T-helper 2 cell treated with Interferon-gamma antibody and Interleukin-4, amounts not matched to agents 5 μg/mL and 100 μg/mL, for 36 hours (primary cell): ENCODE measurements at places on chromosomes 5 and 9.

DNA sequence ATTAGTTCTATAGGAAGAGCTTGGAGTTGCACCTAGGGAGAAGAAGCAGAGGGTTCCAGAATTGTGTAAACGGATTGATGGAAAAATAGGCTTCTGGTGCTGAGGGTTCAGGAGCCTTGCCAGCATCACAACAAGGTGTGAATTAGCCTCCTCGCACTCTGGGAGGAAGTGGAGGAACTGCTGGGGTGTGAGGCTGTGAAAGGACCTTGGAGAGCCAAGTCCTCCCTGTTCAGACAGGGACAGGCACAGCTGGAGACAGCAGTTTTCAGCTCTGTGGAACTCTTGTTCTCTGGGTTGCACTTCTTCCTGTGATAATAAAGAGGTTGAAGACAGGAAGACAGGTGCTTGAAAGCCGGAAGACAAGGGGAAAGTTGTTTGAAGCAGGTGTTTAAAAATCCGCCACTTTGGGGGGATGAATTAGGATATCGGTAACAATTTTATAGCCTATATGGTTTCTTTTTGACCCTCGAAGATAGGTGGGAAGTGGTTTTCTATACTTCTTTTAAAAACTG lies 22.6 kb downstream of the DAPK1 start:
- DNase-seq = no peak

GRCh38 chr5:102561894-102562760 lies 63.3 kb upstream of the SLCO6A1 start:
- DNase-seq = no peak

DNA sequence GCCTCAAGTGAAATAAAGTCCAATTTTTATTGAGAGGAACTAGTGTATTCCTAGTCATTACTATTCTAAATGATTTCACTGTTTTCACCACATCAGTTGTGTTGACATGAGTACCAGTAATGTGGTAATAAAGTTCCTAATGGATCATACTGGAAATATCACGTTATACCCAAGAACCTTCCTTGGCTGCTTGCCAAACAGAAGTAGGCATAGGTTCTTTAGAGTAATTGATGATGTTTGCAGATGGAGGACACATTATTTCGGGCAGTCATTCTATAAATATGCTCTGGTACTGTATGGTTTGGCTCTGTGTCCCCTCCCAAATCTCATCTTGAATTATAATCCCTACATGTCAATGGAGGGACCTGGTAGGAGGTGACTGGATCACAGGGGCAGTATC lies 15.1 kb downstream of the SNCAIP start:
- DNase-seq = no peak

GRCh38 chr9:115155037-115155436 lies 37.1 kb upstream of the TNC start:
- no peak for DNase-seq

DNA sequence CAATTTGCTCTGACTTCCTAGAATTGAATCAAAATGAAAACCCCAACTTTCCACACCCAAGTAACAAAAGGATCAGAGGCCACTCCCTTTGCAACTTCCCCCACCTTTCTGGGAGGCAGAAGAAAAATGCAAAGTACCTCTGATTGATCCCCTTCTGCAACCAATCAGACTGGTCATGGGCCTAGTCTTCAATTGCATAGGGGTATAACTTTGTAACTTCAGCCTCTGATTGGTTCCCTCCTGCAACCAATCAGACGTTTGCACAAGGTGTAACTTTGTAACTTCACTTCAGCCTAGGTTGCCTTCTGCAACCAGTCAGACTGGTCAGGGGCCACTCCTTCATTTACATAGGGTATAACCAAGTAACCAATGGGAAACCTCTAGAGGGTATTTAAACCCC lies 38.3 kb upstream of the CNOT6 start:
- DNase-seq = no peak

GRCh38 chr5:121797681-121798518 lies 53.8 kb upstream of the FTMT start:
- no peak for DNase-seq

- no peak for DNase-seq
Measured at GRCh38 chr9:86093788-86094555, 5.4 kb downstream of the GOLM1 start.

GRCh38 chr5:16863469-16863946 lies 72.6 kb downstream of the MYO10 start:
- DNase-seq = no peak

DNA sequence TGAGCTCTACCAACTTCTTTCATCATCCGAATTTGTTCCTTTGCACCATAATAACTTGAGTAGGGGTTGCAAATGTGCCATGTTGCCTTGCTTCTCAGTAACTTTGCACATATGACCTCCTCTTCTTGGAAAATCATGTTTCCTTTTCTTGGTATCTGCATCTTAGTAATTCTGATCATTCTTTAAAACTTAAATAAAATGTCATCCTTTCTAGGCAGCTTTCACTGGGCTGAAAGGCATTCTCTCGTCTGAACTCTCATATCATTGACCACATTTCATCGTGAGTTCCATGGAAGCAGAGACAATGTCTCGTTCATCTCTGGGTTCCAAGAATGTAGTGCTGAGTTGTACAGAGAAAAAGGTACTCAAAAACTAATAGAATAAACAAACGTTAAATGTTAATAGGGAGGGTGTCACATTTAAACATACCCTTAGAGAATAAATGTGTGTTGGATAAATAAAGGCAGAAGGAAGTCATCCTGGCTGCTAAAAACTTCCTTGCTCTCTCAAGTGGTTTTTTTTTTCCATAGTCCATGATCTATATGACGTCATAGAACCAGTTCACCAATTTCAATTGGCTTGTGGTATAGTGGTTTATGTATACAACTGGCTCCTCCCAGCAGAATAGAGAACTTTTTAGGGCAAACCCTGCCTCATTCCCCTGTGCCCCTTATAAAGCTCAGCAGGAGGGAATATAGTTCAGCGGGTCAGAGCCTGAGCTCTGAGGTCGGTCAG lies 218.1 kb upstream of the TRIM32 start:
- DNase-seq = no peak

DNA sequence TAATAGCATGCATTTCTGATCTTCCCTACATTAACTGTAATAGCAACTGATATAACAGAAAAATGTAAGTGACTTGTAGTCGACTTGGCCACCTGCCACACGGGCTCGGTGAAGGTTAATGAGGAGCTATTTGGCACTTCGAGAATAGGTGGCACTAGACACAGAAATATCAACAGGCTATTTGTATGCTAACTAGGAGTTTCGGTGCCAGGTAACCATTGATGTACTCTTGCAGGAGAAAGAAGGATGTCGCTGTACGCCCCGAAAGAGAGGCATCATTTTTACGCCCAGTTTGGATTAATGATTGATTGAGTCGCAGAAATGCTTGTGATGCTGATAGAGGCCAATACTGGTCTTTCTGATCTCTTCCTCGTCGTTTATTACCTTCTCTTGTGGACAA lies 516 bp upstream of the DMRT2 start:
- DNase-seq = no peak

DNA sequence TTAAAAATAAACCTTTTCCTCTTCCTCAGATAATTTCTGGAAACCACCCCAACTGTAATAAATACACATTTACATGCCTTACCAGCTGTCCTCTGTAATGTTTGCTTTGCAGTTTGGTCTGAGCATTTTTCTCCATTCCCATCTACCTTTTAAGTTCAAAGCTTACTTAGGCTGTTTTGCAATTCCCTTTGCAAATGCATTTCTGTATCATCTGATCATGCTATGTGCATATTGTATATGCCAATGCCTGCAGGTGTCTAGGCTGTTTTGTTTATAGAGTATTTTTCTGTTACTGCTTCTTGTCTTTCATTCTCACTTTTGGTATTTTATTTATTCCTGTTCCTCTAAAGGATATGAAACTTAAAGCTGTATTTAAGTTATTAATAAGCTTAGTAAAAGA lies 86.3 kb downstream of the SLC44A1 start:
- DNase-seq = no peak

DNA sequence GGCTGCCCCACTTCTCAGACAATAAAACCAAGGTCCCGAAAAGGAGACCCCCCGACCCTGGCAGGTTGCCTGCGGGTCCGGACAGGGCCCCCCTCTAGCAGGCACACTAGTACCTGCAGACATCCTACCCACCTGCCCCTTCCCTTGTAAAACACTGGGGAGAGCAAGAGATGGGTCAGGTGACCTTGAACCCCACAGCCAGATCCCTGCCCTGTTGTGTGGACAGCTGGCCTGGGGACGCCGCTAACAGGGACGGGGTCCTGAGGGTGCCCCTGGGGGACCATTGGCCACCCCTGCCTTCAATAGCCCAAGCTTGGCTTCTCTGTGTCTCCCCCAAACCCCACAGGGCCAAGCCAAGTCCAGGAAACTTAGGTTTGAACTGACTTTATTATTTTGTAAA lies 45.0 kb upstream of the UBAC1 start:
- no peak for DNase-seq
